Aorta (tissue), 5 donors: ENCODE measurements at places on chromosomes 4 and X. TPM values are rescaled to one million over a fixed set of nuclear protein-coding genes. Genes with fewer than 3 reads are reported as not detected.
A peak's percentile ranks its signal among the peaks of the same experiment; 100 is the strongest.

DNA sequence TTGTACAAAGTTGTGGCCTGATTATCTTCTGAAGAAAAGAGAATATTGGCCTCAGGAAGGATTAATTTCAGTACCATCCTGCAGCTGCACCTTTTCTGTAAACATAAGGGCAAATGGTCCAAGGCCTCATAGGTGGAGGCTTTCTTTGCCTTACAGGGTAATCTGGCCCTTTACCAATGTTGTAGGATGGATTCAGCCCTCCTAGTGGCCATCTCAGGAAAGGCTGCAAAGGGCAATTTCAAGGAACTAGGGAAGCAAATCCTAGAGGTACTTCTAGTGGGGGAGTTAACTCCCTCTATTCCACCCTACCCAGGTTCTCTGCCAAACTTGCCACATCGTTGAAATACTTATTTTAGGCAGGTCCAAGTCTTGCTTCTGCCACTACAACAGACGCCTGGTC is 57.6 kb downstream of the UGT2B11 start:
- no peaks in the 10 kb centered on the region for H3K36me3 ChIP-seq
- H3K27ac ChIP-seq, result no peak overlapping the region
- no peak for DNase-seq
- H3K4me1 ChIP-seq, result no peaks in the 10 kb centered on the region

DNA sequence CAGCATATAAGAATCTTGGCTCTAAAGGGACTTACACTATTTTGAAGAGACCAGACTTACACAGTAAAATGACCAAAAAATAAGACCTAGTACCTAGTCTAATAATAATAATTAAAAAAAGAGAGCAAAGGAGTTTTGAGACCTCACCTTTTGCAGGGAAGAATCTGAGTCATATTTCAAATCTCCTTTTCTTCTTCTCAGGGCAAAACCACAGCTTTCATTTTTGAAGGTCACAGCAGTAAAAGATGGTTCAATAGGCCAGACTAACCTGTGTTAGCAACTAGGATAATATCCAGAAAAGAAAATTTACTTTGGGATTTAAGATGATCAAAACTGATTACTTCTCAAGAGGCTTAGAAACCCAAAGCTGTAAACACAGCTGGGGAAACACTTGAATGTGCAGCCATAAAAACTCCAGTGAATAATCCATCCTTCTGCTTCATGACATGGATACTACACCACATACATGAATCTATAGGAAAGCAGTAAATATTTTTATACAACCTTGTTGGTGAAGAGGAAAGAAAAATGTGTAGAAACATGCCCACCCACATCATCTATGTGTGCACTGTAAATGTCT is 25.9 kb upstream of the LNX1 start:
- no peak overlapping the region for H3K27ac ChIP-seq
- no peak for DNase-seq
- H3K27me3 ChIP-seq, result no peaks in the 10 kb centered on the region
- no peaks in the 10 kb centered on the region for H3K36me3 ChIP-seq
- no peaks in the 10 kb centered on the region for H3K4me1 ChIP-seq

DNA sequence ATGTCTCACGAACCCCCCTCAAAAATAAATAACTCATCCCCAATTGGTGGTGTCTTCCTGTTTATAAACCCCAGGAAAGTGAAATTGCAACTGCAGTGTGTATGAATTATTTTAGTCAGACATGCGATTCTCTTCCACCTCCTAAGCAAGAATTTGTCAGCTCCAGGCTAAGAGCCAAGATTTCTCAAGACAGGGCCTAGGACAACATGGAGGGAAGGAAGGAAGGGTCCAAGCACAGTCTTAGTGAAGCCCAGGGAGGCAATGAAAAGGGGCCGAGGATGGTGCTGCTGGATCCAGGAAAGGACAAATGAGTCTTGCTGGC is 20.0 kb downstream of the SH3KBP1 start:
- no peaks in the 10 kb centered on the region for H3K36me3 ChIP-seq
- no peaks in the 10 kb centered on the region for H3K4me1 ChIP-seq
- no peaks in the 10 kb centered on the region for H3K27me3 ChIP-seq

DNA sequence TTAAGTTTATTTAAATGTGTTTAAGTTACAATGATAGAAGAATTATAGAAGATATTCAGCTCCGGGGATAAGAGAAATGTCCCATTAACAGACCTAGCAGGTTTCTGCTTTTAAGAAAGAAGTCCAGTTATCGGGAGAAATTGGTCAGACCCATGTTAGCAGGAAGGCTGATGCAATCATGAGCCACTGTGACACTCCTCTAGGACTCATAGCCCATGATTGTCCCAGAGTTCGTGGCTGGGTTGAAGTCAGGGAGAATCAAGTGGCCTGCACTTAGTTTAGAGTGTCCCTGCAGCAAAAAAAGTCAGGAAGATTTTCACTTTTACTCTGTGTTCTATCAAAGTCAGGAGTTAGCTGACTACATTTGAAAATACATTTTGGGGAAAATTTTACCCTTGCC is 72.0 kb downstream of the TMEM144 start:
- H3K4me3 ChIP-seq, result no peak overlapping the region
- H3K4me1 ChIP-seq, result no peaks in the 10 kb centered on the region
- no peaks in the 10 kb centered on the region for H3K36me3 ChIP-seq
- no peak overlapping the region for H3K27ac ChIP-seq
- DNase-seq, result no peak
- no peaks in the 10 kb centered on the region for H3K27me3 ChIP-seq

GRCh38 chr4:181946902-181947301 is 296.3 kb upstream of the TENM3 start:
- no peaks in the 10 kb centered on the region for H3K27me3 ChIP-seq
- DNase-seq, result no peak
- H3K4me1 ChIP-seq, result no peaks in the 10 kb centered on the region
- no peaks in the 10 kb centered on the region for H3K36me3 ChIP-seq
- H3K4me3 ChIP-seq, result no peak overlapping the region
- no peak overlapping the region for H3K27ac ChIP-seq

GRCh38 chr4:41178372-41179370 is 35.7 kb downstream of the APBB2 start:
- H3K4me1 ChIP-seq, result peaks cover 4% of the 10 kb centered on the region
- H3K27ac ChIP-seq, result peak overlapping the region; percentile 75
- no peaks in the 10 kb centered on the region for H3K27me3 ChIP-seq
- no peak overlapping the region for H3K4me3 ChIP-seq
- H3K36me3 ChIP-seq, result no peaks in the 10 kb centered on the region
- DNase-seq, result no peak

GRCh38 chrX:64093761-64094160 is 111.7 kb downstream of the AMER1 start:
- no peak overlapping the region for H3K27ac ChIP-seq
- H3K27me3 ChIP-seq, result no peaks in the 10 kb centered on the region
- no peaks in the 10 kb centered on the region for H3K4me1 ChIP-seq
- H3K4me3 ChIP-seq, result no peak overlapping the region
- DNase-seq, result no peak
- H3K36me3 ChIP-seq, result no peaks in the 10 kb centered on the region

GRCh38 chrX:112865464-112866025 is 24.9 kb upstream of the AMOT start:
- no peaks in the 10 kb centered on the region for H3K36me3 ChIP-seq
- DNase-seq, result no peak
- no peak overlapping the region for H3K4me3 ChIP-seq
- H3K27ac ChIP-seq, result no peak overlapping the region

The PAGE1 gene
- not detected for total RNA-seq

The HSFX1 gene
- total RNA-seq, result 3.5 TPM

The MUC7 gene
- not detected for total RNA-seq
